ENCODE measurements at places on chromosomes 2 and 18. TPM values are rescaled to one million over a fixed set of nuclear protein-coding genes. Genes with fewer than 3 reads are reported as not detected.

The GKN2 gene
- total RNA-seq: not detected

The NOL4 gene
- 0.48 TPM for total RNA-seq

The DSG1 gene
- not detected for total RNA-seq

The ANKRD29 gene
- total RNA-seq: 0.77 TPM

The CYP26B1 gene
- 3.1 TPM for total RNA-seq

DNA sequence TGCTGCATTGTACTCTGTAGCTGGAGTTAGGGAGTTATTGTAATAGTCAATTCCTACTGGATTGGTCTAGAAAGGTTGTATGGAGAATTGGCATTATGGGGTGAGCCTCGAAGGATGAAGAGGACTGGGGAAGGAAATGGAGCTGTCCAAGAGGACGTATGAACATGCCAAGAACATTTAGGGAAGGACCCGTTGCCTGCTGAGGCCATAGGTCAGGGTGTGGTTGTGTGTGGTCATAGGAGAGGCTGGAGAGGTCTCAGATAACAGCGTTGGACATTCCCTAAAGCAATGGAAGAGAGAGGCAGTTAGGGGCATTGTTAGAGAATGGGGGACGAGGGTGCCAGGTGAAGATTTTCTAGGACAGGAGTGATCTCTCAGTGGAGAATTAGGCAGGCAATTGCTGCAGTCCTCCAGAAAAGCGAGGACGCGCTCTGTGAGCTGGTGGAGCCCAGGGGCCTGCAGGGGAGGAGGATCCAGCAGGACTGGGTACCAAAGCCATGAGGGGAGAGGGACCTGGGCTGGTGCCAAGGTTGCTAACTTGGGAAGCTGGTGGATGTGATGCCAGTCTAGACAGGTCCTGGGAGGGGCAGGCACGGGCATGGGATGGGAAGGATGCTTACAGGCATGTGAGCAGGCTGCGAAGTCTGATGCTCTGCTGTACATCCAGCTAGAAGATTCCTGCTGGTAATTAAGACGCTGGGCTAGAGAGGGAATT is 9.4 kb upstream of the PSD4 start:
- no peak overlapping the region for H3K4me3 ChIP-seq
- H3K4me1 ChIP-seq: no peaks in the 10 kb centered on the region
- no peak for DNase-seq
- no peaks in the 10 kb centered on the region for H3K27me3 ChIP-seq

DNA sequence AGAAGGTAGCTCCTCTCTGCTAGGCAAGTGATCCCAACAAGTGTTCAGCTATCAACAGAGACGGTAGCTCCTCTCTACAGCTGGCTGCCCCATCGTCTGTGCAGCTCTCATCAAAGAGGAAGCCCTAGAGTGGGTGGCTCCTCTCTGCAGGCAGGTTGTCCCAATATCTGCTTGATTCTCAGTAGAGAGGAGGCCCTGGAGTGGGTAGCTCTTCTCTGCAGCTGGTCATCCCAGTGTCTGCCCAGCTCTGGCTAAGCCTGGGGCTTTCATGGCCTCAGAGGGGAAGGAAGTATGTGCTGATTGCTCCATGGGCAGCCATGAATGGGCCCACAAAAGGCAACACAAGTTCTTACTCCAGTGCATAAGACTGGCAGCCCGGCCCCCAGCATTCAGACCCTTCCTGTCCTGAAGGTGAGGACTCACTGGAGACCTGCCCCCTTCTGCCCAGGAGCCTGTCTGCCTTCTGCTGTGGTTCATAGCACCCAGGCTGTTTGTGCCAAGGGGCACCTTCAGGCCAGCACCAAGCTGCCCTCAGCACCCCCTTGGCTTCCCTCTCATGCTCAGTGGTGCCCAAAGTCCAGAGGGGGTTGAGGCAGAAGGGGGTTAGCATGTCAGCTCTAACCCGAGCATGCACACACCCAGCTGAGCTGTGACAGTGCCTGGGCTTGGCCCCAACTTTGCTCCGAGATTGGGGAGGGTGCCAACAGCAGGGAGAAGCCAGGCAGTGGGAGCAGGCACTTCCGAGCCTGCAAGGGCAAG is 48.9 kb downstream of the CCDC68 start:
- H3K27ac ChIP-seq: no peak overlapping the region
- H3K4me3 ChIP-seq: no peak overlapping the region
- no peaks in the 10 kb centered on the region for H3K27me3 ChIP-seq

- no peak for DNase-seq
- H3K36me3 ChIP-seq: peaks cover 5% of the 10 kb centered on the region
- H3K27me3 ChIP-seq: no peaks in the 10 kb centered on the region
- no peak overlapping the region for H3K27ac ChIP-seq
- no peak overlapping the region for H3K4me3 ChIP-seq
- peaks cover 8% of the 10 kb centered on the region for H3K4me1 ChIP-seq
These were observed 59.8 kb downstream of the NOL10 start for GRCh38 chr2:10629819-10630532.

DNA sequence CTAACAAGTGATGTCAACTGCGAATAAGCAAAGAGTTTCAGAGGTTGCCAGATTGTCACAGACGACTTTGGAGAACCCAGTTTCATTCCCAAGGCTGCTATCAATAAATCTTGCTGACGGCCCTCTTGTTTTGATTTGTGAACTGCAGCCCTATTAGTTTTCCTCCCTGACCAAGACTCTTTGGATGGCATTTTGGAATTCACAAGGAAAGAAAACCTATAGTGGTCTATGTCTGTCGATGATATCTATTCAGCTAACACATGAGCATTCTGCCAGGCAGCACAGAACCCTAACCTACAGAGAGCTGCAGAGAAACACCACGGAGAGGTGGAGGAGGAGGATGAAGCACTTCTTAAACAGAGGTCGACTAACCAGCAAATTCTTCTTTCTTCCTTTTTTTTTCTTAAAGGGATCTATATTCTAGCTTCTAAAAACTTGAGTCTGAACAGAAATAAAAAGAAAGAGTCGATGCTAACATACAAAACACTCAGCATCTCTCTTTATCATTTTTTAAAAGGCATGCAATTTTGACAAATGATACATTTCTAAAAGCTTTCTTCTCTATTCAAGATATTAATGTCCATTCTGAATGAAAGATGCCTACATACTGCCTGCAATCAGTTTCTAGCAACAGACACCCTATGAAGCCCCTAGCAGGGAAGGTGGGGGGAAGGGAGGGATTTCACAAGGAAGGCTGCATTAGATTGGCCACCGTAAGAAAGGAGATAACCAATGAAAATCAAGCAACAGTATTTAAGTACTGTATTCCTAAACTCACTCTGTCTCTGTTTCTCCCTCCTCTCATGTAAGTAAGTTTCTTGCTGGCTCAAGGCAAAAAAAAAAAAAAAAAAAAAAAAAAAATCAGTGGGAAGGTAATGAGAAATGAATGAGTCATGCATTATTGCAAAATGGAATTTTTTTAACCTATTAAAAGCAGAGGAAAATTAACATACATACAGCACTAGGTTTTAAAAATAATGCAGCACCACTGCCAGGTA is 83.0 kb upstream of the CHRNA1 start:
- H3K4me3 ChIP-seq: peak overlapping the region; percentile 33
- H3K27ac ChIP-seq: peak overlapping the region; percentile 70
- no peaks in the 10 kb centered on the region for H3K27me3 ChIP-seq

DNA sequence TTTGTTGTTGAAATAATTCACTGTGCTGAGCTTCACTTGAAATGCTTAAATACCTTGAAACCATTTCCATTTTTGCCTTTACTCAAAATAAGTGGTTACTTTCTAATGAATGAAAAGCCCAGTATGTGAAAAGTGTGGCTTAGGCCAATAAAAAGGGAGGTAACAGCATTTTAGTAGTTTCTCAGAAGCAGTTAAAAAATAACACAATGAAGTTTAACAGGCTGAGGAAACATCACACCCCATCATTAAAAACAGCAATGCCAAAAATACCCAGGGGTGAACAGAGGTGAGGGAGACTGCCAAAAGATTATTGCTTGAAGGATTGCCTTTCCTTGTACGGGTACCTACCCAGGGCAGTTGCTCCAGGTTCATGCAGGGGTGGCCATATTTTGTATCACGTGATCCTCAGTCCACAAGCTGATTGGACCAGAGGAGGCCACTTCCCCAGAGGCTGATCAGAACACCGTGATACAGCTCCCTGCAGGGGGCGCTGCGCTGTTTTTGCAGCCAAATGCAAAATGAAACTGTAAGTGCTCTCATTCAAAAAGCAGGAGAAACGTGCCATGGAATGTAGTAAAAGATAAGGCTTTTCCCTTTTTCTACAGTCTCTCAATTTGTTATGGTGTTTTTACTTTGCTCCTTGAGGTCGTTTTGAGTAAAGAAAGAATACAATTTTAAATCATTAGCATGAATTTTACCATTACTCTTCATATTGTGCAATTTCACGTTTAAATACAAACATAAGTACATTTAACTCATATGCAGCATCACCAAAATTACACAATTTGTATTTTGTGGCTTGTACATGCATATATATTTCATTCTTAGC is 70.2 kb upstream of the SH3BP4 start:
- H3K4me1 ChIP-seq: peaks cover 13% of the 10 kb centered on the region
- peak; percentile 89 for DNase-seq
- H3K36me3 ChIP-seq: no peaks in the 10 kb centered on the region
- H3K27me3 ChIP-seq: no peaks in the 10 kb centered on the region
- peak overlapping the region; percentile 5 for H3K27ac ChIP-seq

DNA sequence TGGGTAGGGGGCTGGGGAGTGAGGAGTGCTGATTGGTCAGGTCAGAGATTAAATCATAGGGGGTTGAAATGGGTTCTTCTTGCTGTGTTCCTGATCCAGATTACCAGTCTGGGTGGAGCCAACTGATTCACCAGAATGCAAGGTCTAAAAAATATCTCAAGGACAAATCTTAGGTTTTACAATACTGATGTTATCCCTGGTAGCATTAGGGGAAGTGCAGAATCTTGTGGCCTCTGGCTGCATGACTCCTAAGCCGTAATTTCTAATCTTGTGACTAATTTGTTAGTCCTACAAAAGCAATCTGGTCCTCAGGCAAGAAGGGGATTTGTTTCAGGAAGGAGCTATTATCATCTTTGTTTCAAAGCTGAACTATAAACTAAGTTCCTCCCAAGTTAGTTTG is 289.2 kb upstream of the KYNU start:
- no peaks in the 10 kb centered on the region for H3K27me3 ChIP-seq
- no peaks in the 10 kb centered on the region for H3K4me1 ChIP-seq
- DNase-seq: no peak
- H3K36me3 ChIP-seq: no peaks in the 10 kb centered on the region
- H3K4me3 ChIP-seq: no peak overlapping the region
- no peak overlapping the region for H3K27ac ChIP-seq

- H3K4me3 ChIP-seq: no peak overlapping the region
- H3K27me3 ChIP-seq: no peaks in the 10 kb centered on the region
- DNase-seq: no peak
- no peak overlapping the region for H3K27ac ChIP-seq
- H3K4me1 ChIP-seq: peaks cover 13% of the 10 kb centered on the region
These were observed 117.6 kb downstream of the CCDC74A start for GRCh38 chr2:131645177-131645765.

DNA sequence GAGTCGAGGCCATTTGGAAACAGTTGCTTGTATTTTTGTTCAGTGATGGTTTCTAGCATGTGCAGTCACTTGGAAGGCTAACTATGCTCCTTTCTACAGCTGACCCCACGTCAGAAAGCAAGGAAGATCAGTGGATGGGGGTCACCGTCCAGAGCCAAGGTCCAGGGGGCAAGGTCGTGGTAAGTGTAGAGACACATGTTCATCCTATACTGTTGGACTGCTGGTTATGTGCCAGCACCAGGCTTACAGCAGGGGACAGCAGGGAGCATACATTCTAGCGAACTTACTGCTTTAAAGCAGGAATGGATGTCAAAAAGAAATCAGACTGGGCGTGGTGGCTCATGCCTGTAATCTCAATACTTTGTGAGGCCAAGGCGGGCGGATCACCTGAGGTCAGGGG is 40.0 kb downstream of the ITGA6 start:
- DNase-seq: no peak
- peaks cover 4% of the 10 kb centered on the region for H3K4me1 ChIP-seq
- H3K27ac ChIP-seq: no peak overlapping the region
- H3K27me3 ChIP-seq: no peaks in the 10 kb centered on the region
- H3K36me3 ChIP-seq: no peaks in the 10 kb centered on the region

GRCh38 chr18:35526495-35527059 is 28.8 kb upstream of the INO80C start:
- peaks cover 29% of the 10 kb centered on the region for H3K4me1 ChIP-seq
- no peak overlapping the region for H3K4me3 ChIP-seq
- DNase-seq: peak; percentile 32
- H3K36me3 ChIP-seq: no peaks in the 10 kb centered on the region
- peak overlapping the region; percentile 89 for H3K27ac ChIP-seq

GRCh38 chr2:1869987-1870386 is 125.7 kb upstream of the PXDN start:
- no peaks in the 10 kb centered on the region for H3K36me3 ChIP-seq
- no peaks in the 10 kb centered on the region for H3K4me1 ChIP-seq
- DNase-seq: no peak

GRCh38 chr2:218607436-218608115 is at the start of gene PLCD4:
Gene PLCD4 (plus strand): TSS chr2:218607899. CDS start chr2:218615740, 7,841 bp downstream.
- H3K4me1 ChIP-seq: no peaks in the 10 kb centered on the region
- H3K4me3 ChIP-seq: no peak within 1 kb of the TSS
- H3K27ac ChIP-seq: peak within 1 kb of the TSS; percentile 69
- H3K36me3 ChIP-seq: no peaks in the 10 kb centered on the region
